ENCODE measurements at places on chromosomes 2 and 18. TPM values are rescaled to one million over a fixed set of nuclear protein-coding genes. Genes with fewer than 3 reads are reported as not detected.

DNA sequence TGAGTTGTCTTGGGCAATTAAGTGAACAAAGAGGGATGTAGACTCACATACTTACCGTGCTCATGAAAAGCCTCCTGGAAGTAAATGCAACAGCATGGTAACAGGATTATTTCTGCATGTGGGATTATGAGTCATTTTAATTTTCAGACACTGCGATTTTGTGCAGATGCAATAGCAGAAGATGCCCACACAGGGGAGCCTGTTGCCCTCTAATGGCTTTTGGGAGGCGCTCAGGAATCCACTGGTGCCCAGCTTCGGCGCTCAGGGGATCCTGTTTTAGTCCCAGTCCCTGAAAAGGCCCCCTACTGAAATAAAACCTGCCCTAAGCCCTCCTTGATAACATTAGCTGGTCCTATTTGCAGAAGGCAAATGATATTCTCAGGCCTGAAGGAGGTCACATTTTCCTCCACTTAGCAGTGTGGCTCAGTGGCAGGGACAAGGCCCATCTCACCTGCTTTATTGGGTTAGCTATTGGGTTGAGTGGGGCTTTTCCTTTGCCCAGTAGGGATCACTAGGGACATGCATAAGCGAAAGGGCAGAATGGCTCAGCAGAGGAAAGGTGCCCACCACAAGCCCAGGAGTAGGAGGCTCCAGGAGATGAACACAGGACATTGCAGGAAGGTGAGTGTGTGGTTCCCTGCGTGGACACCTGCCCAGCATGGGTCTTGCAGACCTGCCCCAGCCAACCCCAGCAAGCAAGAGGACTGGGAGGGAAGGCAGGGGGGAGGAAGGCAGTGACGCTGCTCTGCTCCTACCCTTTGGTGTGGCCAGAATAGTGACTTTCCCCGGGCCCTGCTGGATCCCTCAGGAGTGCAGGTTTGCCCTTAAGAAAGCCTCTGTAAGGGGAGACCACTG lies 26.5 kb upstream of the KCNS3 start:
- peak; percentile 47 for DNase-seq

ZNF396 gene
- 2.7 TPM for total RNA-seq

MTCL1 gene
- total RNA-seq, result 55.4 TPM

DNA sequence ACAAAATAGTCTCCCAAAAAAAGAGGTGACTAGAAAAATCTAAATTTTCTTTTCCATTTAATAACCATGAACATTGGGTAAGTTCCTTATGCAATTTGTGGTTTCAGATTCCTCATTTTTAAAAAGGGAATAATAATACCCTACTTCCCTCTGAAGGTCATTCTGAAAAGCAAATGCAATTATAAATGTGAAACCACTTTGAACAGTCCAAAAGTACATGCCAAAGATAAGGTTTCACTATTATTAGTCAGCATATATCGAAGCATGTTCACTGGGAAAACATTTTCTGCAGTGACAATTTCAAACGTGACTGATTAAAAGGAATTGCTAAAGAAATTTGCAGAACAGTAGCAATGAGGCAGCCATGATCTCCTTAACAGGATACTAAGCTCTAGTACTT lies 100.1 kb upstream of the RNF152 start:
- no peak for DNase-seq

DNA sequence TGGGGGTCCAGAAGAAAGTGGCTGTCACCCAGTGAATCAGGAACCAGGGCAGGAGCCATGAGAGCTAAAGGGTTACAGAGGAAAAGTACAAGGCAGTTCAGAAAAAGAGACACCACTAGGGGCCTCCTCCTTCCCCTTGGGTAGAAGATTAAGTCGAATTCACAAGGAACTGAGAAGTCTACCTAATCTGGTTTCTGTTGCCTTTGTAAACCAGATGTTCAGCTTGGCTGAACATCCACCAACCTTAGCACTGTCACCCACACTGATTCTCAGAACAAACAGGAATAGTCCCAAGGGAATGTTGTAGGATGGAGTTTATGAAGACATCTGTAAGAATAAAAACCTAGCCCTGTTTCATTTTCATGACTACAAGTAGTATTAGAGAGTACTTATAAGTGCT lies 90.4 kb upstream of the NOSTRIN start:
- DNase-seq, result no peak

PARD6G gene
- 1.3 TPM for total RNA-seq

MOCOS gene
- 3.7 TPM for total RNA-seq

DNA sequence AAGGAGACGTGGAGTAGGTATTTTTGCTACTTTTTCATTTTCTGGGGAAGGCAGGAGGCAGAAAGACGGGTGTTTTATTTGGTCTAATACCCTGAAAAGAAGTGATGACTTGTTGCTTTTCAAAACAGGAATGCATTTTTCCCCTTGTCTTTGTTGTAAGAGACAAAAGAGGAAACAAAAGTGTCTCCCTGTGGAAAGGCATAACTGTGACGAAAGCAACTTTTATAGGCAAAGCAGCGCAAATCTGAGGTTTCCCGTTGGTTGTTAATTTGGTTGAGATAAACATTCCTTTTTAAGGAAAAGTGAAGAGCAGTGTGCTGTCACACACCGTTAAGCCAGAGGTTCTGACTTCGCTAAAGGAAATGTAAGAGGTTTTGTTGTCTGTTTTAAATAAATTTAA lies 3.4 kb downstream of the FZD7 start:
- peak; percentile 37 for DNase-seq

DNA sequence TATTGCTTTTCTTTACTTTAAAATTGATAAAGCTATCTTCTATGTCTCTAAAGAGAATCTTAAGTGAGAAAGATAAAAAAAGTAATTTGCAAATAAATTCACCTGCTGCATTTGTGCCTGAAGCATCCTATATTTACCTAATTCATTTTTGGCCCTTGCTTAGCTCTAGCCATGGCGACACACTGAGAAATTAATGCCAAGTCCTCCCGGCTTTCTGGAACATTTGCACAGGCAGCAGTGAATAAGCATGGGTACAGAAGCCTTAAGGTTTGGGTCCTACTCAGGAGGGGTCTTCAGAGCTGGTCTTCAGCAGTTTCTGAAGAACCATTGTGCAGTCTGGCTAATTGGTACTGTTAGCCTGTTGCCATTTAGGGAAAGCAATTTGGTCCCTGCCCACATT lies 73.9 kb upstream of the ZEB2 start:
- no peak for DNase-seq

NTSR2 gene
- total RNA-seq, result not detected

TUBA3D gene
- not detected for total RNA-seq

C2orf92 gene
- total RNA-seq, result 9.2 TPM

GRCh38 chr2:100250645-100251044 lies 71.7 kb downstream of the LONRF2 start:
- no peak for DNase-seq

GRCh38 chr2:241534701-241535375 lies 23.7 kb upstream of the BOK start:
- DNase-seq, result no peak

MAP4K4 gene
- 41.1 TPM for total RNA-seq

DNA sequence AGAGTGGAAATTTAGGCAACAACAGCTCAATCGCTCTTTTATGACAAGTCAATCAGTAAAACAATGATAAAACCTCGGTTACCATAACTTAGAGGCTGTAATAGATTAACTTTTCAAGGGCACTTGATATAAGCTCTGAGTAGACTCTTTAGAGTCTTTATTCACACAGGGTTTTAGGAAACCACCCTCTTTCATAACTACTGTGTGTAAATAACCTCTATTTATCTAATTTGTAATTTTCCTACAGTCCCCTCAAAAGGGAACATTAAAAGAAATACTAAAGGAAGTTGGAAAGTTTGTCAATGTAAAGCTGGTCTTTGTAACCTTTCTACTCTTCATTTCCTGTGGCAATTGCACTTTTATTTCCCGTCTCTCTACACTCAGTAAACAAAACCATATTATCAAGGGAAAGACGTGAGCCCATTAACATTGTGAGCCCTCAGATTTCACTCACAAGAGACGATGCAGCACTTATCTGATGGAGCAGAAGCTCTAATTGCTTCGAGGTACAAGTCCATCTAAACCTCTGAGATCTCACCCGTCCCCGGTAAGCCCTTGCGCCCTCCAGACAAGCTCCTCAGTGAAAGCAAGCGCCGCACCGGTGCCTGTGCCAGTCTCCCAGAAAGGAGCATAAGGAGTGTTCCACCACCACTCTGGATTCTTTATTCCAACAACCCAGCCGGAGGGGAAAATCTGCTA lies 1.1 kb upstream of the HOXD1 start:
- peak; percentile 16 for DNase-seq

DNA sequence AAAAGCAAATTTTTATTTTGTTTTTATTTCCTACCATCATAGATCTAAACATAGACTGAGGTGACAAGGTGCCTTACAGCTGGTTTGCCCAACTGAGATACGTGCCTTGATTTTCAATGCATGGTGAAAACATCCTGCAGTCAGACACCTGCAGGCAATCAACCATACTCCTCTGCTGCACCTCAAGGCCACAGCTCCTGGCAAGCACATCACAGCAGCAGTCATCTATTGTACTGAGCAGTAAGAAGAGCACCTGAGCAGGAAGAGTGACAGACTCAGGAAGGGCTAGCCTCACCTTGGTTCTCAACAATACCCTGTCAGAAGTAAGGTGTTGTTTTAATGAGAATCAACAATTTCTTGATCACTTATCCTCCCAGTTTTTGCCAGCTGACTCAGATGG lies 1206.8 kb upstream of the NRXN1 start:
- DNase-seq, result no peak

MARCHF4 gene
- not detected for total RNA-seq

DNA sequence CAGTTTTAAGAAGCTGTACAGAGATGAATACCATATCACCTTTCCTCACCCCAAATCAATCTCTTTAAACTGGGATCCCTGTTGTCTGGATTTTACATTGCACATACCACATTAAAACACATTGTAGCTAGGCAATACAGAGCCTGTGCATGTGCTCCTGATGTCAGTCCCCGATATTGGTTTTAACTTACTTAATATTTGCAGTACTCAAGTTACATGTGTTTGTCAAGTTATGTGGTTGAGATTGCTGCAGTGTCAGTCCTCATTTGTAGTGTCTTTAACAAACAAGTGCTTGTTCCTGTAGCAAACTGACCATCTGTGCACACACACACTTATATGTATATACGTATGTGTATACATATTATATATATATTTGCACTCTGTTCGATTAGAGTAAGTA lies 10.4 kb upstream of the UBE2E3 start:
- DNase-seq, result no peak

ANKRD39 gene
- total RNA-seq, result 53.3 TPM

GRCh38 chr2:161414042-161415033 lies 1.8 kb upstream of the TBR1 start:
- DNase-seq, result peak; percentile 30

GRCh38 chr18:13597068-13597467 lies 129.3 kb downstream of the FAM210A start:
- DNase-seq, result no peak

GRCh38 chr2:21966139-21966538 lies 842.4 kb downstream of the TDRD15 start:
- DNase-seq, result no peak

GRCh38 chr18:54233747-54234146 lies 9.3 kb upstream of the MBD2 start:
- no peak for DNase-seq

SERPINB5 gene
- total RNA-seq, result 40.1 TPM

DNA sequence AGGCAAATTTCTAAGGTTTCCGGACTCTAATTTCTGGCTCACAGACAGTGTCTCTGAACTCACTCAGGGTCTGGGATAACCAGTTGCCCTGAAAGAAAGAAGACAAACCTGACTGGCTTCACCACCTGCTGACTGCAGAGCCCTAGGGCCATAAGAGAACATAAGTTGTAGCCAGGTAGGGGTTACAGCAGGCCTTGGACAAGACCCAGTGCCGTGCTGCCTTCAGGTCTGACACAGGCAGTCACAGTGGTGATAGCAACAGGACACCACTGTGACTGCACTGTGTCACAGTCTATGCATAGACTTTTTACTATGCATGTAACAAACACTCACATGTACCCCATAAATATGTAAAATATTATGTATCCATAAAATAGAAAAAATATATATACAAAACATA lies 508.5 kb downstream of the PID1 start:
- DNase-seq, result no peak

LYG1 gene
- not detected for total RNA-seq

GRCh38 chr2:209463226-209463625 lies 39.4 kb downstream of the MAP2 start:
- DNase-seq, result no peak

Data from Caki2 (cell line).